ENCODE measurements at places on chromosomes 4 and X.
A peak's percentile ranks its signal among the peaks of the same experiment; 100 is the strongest.

DNA sequence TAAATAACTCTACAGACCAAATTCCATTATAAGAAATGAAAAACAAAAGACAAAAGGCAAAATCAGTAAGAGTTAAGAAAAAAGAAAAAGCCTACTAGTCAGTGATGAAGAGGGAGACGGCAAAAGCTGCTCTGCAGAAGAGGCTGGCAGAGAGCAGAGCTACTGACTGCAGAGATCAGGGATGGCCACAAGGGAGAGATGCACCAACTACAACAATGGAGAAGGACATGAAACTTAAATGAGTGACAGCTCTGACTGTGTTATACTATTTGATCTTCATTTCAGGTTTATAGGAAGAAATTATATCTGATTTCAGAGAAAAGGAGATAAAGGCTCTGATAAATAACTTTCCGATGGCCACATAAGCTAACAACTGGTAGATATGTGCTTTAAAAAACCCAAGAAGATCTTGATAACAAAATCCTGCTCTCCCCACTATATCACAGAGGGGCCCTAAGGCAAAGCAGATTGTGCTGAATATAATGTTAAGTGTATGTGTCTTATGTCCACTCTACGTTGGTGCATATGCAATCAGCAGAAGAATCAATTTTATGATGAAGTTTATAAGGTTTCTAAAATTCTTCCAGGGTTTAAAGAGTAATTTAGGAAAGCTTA lies 58.4 kb upstream of the COX18 start:
- DNase-seq, result no peak

GRCh38 chr4:54228056-54228527 lies 1.0 kb upstream of the PDGFRA start:
- DNase-seq, result peak; percentile 59

DNA sequence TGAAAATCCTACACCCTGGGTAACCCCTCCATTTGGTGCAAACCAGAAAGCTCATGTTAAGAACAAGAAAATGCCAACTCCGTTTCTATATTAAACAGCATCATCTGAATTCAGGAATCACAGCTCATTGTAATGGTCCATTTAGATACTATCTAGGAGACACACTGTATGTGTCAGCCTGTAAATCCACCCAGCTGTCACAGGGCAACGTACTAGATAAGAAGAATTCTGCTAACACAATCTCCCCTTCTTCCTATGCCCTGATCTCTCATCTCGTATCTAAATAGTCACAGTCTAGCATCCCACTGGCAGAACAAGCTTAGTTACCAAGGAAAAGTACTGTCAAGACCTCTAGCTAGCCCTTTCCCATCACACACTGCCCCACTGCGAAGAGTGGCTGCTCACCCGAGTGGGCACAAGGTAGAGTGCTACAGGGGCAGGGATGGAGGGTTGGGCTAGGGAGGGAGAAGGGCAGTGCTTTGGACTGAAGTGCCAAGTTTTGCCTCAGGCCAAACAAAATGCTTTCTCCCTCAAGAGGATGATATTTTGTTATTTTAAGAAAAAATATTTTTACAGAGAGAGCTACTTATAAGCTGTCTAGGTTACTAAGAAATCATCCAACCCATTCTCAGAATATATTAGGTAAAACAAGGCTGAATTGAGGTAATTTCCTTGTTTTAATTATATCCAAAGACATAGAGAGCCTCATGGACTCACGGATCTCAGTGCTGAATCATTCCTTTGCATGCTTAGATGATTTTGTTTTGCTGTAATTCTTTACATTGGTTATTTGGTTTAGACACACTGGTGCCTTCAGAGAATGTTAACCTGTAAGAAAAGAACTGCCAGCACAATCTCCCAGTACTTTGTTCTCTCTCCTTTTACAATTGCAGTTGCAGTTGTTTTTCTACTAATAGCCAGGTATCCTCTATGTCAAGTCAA lies 196.6 kb downstream of the PRDM5 start:
- DNase-seq, result no peak

GRCh38 chr4:39976945-39977488 lies 694 bp downstream of the PDS5A start:
- no peak for DNase-seq

GRCh38 chr4:79991601-79992000 lies 81.4 kb downstream of the ANTXR2 start:
- DNase-seq, result no peak

GRCh38 chr4:79603681-79604080 lies 195.7 kb upstream of the GK2 start:
- DNase-seq, result no peak

DNA sequence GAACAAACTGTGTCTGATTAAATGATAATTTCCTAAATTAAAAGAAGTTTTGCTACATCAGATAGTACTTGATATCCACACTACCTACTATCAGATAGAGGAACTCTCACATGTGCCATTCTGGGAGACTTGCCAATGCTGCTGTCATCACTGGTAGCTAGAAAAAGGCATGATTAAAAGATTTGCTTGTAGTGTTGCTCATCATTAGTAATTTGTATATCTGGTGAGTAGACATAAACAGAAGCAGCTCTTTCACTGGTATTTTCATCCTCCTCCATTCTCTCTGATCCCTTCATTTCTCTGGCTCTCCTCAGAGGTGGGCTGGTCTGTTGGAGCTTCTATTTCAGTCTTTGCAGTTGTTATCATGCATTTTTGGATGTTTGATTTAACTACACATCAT lies 56.0 kb downstream of the SPRY1 start:
- DNase-seq, result no peak

DNA sequence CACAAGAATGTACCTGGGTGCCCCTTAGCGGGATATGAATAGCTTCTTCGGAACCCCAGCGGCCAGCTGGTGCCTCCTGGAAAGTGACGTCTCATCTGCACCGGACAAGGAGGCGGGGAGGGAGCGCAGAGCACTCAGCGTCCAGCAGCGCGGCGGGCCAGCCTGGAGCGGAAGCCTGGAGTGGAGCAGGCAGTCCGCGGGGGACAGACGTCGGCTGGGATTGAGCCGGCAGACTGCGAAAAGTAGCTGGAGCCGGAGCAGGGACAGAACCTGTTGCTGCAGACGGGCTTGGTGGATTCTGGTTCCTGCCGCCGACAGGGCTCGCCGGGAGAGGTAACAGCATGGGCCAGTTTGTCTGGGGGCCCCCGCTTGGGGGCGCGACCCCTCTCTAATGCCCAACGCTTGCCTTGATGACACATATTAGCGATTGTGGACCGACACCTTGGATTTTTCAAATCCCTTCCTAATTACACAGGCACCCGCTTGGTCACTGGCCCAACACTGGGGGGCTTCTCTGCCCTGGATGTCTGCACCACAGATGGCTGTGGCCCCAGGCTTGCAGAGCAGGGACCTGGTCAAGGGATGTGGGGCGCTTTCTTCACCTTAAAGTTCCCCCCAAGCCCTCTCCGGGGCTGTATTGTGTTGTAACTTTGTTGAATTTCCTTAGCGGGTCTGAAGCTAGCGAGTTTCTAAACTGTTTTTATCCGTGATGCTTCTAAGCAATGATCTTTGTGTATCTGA lies at the start of gene NPFFR2:
NPFFR2 (plus strand) TSS at position 133 of the 741 bp plus-strand sequence. CDS start 96,592 bp downstream, outside the sequence.
- no peak for DNase-seq

DNA sequence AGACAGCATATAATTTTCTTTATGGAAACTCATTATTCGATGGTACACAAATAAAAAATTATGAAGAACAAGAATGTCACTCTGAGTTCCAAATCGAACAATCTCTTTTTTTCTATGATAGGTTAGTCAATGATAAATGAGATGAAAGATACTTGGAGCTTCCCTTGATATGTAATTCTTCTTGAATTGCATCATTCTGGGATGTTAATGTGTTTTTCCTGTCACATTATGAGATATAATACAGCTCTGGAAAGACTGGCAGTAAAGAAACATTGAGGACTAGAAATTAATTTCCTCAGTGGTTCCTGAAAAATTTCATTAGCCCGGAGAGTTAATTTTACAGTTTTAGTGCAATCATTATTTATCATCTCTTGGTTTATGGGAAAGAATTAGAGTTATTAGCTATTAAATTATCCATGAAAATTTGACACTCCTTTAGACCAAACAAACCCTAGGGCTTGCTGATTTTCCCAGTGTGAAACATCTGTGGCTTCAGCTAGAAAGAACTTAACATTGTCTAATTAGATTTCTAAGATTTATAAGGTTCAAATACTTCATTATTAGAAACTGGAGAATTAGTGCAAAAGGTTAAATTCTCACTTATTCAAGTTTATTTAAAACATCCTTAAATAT lies 1546.6 kb upstream of the TENM3 start:
- no peak for DNase-seq

GRCh38 chr4:114603497-114603896 lies 4.9 kb downstream of the UGT8 start:
- no peak for DNase-seq

- no peak for DNase-seq
Measured at GRCh38 chr4:68906780-68907137, 44.8 kb downstream of the UGT2A3 start.

GRCh38 chrX:74230094-74230493 lies 73.9 kb upstream of the ZCCHC13 start:
- DNase-seq, result no peak

DNA sequence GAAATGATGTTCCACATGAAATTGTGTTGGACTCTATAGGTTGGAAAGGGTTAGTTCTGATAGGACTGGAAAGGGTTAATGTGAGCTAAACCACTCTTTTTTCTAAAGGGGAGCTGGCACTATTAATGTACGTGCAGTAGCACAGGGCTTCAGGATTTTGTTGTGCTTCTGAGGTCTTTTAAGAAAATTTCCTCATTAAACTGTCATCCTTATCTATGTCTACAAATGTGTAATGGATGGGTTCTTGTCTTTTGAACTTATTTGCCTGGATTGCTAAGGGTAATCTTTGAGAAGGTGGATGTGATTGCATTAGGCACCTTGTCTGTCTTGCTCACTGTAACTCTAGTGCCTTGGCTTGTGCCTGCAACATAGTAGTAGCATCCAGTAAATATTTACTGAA lies 106.0 kb upstream of the SLC4A4 start:
- DNase-seq, result no peak

GRCh38 chrX:19743386-19743785 lies 144.0 kb downstream of the SH3KBP1 start:
- DNase-seq, result no peak

DNA sequence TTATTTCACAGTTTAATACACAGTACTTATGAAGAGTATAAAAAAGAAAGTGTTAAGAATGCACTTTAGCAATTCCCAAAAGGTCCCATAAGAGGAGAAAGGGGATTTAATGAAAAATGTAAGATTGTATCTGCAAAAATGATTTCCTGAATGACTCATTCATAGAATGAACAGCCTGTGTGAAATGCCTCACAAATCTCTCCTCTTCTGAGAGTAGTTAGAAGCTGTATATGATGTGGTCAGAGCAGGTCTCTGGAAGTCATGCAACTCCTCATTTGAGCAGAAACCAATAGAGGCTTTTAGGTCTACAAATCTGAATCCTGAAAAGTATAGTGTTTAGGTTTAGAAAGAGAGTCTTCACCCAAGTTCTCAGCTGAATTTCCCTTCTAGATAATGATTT lies 381.3 kb upstream of the INTU start:
- no peak for DNase-seq

- DNase-seq, result no peak
Measured at GRCh38 chr4:6819295-6819694, 36.8 kb downstream of the KIAA0232 start.

DNA sequence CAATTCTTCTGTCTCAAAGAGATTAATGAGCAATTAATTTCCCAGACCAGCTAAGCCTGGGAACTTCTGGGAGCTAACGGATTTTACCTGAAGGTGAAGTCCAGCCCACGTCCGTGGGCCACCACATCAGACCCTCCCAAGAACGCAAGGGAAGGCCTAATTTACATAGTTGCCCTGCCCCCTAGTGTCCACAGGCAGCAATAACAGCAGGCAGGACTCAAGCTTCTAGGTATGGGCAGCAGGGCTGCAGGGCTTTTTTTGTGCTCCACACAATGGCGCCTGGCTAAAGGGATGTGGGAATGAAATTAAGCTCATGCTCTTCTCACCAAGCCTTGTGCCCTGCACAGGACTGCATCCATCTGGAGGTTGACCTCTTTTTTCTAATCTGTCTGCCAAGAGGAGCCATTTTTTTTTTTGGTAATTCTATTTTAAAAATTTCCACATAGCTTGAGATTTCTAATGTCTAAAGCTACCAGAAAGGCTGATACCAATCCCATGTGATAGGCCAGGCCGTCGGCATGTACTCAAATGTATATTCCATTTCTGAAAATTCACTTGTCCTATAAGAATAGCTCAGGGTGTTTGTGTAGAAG lies 111.9 kb upstream of the TMEM164 start:
- DNase-seq, result peak; percentile 36

- peak; percentile 56 for DNase-seq
Measured at GRCh38 chrX:119503484-119503861, 35.2 kb downstream of the SLC25A5 start.

GRCh38 chr4:173202395-173202794 lies 33.8 kb downstream of the GALNT7 start:
- DNase-seq, result no peak

DNA sequence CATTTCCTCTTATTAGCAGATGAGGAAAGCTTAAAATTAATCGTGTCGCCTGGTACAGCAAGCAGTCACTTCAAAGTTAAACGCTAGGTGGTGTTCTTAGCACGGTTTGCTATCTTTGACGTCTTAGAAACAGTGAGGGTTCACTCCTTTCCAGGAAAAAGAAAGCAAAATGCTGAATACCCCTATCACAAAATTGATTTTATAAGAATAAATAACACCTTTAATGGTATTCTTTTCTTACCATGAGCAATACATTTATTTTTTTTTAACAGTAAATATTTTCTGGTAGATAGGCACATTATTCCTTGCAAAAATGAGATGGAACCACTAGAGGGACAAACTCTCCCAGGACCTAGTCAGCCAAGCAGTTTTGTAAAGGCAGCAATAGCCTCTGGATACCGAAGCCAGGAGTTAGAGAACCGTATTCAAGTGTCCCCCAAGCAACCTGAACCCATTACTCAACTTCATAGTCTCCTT lies 153.9 kb downstream of the KDR start:
- no peak for DNase-seq

- DNase-seq, result no peak
Measured at GRCh38 chr4:152033621-152034020, 272.8 kb upstream of the GATB start.

- no peak for DNase-seq
Measured at GRCh38 chrX:10031746-10032145, 64.6 kb downstream of the CLDN34 start.

DNA sequence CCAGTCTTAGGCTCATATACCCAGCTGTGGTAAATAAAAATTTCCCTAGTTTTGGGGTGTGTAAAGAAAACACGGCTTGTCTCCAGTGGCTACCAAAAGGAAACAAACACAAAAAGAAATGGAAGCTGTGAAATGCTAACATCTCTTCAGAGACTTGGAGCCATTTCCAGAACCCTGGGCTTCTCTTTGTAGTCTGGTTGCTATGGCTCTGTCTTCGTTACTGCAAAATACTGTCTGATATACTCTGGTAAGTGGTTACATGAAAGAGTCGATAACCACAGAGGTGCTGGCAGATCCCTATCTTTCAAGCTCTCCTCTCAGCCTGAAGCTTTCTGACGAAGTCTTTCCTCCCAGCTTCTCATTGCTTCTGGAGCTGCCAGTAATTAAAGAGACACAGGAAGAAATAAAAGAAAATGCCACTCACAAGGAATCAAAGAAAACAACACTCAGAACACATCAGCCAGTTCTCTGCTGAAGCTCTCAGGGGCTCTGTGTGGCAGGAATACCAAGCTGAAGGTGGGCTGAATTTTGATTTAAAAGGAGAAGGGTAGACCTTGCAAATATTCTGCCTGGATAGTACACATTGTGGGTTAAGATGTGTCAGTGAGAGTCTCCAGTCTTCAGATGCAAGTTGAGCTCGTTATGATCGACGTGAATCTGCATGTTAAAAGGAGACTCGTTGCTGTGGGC lies 107.6 kb upstream of the FAM9C start:
- DNase-seq, result no peak

- no peak for DNase-seq
Measured at GRCh38 chrX:150464001-150464400, 100.9 kb downstream of the MAMLD1 start.
